ENCODE measurements at places on chromosomes 11 and 22.

DNA sequence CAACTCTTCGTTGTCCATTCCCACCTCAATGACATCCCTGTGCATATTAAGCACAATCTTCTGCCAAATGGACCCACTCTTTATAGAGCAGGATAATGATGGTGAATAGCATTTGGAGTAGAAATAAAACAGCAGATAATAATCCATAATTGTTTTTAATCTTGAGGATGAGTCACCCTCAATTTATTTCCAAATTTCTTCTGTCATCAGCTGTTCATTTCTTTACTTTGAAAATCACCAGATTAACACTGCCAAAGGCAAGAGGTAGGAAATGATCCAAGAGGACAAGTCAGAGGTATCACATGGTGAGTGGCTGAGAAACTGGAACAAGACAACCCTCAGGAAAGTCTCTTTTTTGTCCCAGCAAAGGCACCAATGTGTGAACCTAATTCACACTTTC is 7.3 kb upstream of the AMBRA1 start:
- no peak for DNase-seq

DNA sequence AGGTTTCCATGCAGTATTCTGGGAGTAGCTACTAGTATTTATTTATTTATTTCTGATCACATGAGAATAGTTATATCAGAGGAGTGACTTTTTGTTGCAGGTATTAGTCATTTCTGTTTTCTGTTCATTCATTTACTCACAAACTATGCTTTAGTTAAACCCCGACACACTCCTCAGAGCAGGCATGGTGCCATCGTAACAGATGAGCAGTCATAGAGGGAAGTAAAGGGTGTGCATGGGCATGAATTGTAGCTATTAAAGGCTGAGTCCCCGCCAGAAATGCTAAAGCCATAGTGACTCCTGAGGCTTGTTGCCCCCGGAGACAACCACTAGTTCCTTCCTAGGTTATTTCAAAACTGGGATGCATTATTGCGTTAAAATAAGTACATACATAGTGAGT is 10.6 kb downstream of the JHY start:
- no peak for DNase-seq

DNA sequence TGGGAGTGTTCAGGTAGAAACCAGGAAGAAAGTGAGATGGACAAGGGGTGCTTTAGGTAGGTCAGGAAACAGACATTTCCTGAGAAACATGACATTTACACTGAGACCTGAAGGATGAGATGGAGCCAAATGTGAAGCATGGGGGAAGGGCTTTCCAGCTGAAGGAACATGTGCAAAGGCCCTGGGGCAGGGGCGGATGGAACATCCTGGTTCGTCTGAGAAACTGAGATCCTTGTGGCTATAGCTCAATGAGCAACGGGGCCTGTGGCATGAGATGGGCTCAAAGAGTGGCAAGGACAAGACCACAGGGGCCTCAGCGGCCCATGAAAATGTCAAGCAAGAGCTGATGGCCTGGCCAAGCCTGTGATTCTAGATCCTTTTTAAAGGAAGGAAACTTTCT is 127.4 kb downstream of the DSCAML1 start:
- no peak for DNase-seq

- no peak for DNase-seq
These were observed 1.5 kb downstream of the RAB39A start for GRCh38 chr11:107929611-107930200.

DNA sequence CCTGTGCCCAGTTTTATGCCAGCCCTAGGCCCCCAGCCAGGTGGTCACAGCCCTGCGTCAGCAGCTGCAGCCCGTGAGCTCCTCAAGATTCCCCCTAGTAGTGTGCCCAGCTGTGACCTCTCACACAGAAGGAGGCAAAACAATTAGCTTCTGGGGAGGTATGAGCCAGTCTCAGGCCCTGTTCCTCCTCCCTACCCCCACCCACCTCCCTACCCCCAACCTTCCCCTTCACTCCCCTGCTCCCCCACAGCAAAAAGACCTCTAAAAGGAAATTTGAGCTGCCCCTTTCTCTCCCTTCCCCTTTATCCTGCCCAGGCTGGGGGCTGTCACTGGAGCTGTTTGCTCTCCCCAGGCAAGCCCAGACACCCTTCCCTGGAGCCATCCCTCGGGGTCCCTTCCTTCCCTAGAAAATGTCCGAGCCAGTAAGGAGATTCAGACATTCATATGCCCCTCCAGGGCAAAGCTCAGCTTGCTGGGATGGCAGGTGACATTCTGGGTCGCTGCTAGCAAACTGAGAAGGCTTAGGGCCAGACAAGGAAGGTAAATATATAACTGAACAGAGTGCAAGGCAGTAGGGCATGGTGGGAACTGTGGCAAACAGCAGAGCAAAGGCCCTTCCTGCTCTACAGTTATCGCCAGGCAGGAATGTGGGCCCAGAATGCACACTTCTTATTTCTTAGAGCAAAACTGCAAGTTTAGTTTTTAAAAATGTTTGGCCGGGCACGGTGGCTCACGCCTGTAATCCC is 300.2 kb downstream of the MN1 start:
- DNase-seq = no peak

DNA sequence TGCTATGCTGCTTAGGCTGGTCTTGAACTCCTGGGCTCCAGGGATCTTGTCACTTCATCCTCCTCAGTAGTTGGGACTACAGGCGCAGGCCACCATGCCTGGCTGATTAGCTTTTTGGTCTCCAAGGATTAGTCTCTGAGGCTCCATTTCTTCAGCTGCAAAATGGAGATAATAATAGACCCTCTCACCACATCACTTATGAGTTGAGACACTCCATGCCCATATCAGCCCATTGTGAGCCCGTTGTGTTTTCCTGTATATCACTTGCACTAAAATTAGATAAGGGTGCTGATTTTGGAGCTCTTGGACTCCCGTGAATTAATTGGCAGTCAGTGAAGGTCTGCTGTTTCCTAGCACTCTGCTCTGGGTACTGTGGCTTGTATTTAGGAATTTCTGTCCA is 36.0 kb downstream of the DEPDC5 start:
- DNase-seq = no peak

- DNase-seq = no peak
These were observed 125.0 kb downstream of the KCNQ1OT1 start for GRCh38 chr11:2574553-2575535.

Data from activated CD4-positive, alpha-beta T cell treated with anti-CD3 and anti-CD28 coated beads, Interleukin-2, amount 50 U/mL, for 24 hours (primary cell).